ENCODE measurements at places on chromosomes 7 and 10.

DNA sequence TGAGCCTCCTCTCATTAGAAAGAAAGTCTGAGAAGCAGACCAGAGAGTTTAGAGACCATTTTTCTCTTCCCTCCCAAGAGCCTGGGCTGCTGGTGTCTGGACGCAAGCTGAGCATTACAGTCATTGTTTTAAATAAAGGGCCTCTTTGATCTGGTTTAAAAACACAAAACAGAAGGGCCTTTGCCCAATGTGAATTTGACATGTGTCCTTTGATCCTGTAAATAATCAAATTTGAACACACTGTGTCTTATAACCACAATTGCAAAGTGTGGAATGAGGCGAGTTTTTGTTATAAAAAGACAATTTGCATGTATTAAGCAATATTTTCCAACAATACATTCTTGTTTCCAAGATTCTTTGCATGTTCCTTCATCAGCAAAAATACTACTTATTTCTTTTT, 158.5 kb downstream of the C7orf25 start:
- no peak for DNase-seq

- no peak for DNase-seq
Measured at GRCh38 chr10:11636697-11637303, 25.4 kb upstream of the USP6NL start.

DNA sequence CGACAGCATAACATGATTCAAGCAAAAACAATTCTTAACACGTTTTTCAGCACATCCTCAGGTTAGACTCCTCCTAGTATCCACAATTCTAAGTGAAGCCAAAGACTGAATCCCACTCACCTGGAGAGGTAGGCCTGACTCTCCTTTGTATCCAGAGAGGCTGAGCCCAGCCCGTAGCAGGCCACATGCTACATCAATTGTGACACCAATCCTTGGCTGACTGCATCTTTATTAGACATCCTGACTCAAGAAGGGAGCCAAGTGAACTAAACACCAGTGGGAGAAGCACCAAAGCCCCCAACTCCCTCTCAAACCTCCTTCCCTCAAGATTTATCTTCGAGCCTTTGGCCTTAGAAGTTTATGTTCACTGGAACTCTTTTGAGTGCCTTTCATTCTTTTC, 125.5 kb upstream of the PDLIM1 start:
- DNase-seq: no peak

DNA sequence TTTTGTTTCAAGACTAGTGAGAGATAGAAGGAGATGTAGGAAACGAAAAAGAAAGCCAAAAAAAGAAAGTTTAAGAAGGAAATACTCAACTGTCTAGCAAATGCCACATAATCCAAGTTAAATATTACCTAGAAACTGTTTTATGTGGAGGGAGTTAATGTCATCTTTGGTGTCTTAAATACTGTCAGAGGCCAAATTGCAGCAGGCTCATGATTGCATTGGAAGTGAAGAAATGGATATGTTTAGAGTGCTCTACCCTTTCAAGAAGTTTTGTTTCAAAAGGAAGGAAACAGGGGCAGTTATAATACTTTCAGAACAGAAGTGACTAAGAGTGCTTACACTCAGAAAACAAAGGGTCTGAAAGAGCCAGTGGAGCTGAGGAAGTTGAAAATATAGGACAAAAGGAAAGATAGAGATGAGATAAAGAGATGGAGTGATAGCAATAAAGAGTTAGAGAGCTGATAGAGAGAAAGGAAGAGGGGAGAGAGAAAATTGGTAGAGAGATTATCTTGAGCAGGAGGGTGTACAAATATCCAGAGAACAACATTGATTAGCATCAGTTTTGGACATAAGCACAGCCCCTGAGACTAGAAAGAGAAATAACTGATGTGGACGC, 28.0 kb upstream of the GNAI1 start:
- DNase-seq: no peak

GRCh38 chr7:105295596-105296352, 92.9 kb downstream of the SRPK2 start:
- no peak for DNase-seq

DNA sequence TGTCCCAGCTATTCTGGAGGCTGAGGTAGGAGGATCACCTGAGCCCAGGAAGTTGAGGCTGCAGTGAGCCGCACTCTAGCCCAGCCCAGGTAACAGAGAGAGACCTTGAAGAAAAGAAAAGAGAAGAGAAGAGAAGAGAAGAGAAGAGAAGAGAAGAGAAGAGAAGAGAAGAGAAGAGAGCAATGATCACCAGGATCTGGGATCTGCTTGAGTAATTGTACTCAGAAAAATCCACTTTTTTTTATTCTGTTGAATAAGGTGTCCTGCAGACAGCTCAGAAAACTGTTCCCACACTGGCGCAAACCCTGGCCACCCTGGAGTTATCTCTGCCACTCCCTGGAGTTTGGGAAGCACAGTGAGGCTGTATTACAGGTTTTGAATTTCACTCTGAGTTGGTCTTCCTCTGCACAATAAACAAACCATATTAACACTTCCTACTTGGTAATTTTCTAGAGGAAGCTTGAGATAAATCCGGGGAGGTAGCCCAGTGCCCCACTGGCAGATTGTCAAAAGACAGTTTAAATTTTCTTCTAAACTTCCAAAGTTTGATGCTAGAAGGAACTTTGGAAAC, 9.6 kb upstream of the OAT start:
- DNase-seq: no peak

GRCh38 chr7:34011696-34012095, 106.4 kb downstream of the BMPER start:
- no peak for DNase-seq

- DNase-seq: no peak
Measured at GRCh38 chr7:122423591-122423990, 119.0 kb upstream of the FEZF1 start.

- DNase-seq: no peak
Measured at GRCh38 chr7:75889826-75890225, 11.0 kb downstream of the RHBDD2 start.
